ENCODE measurements at places on chromosomes 2 and 18.

DNA sequence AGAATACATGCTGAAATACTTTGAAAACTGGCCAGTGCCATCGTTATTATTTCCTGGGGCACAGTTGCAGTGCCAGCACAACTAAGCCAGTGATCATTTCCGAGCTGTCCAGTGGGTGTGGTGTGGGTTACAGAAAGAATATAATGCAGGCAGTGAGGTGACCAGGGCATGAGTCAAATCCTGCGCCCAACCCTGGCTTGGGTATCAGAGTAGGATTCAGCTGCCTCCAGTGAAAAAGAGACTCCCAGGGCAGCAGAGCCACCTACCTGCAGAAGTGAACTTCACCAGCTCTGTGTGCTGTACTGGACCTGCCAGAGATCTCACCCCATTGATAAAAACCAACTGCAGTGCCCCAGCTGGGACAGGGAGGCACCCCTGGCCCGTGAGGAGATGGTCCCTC is 18.0 kb downstream of the SLC9A2 start:
- no peak for DNase-seq

GRCh38 chr2:45170191-45171135 is 161.2 kb upstream of the SIX2 start:
- DNase-seq = no peak

DNA sequence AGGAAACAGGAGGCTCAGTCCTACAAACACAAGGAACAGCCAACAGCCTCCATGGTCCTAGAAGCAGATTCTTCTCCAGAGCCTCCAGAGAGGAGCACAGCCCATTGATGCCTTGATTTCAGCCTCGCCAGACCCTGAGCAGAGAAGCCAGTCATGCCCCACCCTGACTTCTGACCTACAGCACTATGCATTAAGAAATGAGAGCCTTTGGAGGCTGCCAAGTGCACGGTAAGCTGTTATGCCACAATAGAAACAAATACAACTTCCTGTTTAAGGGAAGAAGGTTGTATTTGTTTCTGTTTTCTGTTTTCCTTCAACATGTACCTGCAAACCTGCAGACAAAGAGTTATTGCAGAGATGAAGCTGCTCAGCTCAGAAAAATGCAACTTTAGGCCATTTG is 181.3 kb upstream of the AGAP1 start:
- no peak for DNase-seq

DNA sequence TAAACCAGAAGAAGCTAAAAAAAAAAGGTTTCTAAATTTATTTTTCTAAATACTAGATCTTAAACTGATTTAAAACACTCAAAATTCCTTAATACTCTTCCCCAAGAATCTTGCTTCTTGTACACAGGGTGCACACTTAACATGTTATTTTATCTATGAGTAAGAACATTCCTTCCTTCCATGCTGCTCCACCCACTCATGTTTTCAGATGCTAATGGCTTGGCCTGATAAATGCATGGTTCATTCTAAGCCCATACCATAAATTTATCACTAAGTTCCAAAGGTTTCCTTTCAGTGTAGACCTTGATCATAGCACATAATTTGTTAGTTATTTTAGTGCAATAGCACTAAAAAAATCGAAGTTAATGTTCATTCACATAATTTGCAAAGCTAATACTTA is 8.1 kb downstream of the FBXO48 start:
- no peak for DNase-seq

GRCh38 chr2:12326449-12327190 is 390.1 kb upstream of the TRIB2 start:
- DNase-seq = no peak

- DNase-seq = no peak
Observed at GRCh38 chr2:56208380-56208779, 24.6 kb downstream of the CCDC85A start.

DNA sequence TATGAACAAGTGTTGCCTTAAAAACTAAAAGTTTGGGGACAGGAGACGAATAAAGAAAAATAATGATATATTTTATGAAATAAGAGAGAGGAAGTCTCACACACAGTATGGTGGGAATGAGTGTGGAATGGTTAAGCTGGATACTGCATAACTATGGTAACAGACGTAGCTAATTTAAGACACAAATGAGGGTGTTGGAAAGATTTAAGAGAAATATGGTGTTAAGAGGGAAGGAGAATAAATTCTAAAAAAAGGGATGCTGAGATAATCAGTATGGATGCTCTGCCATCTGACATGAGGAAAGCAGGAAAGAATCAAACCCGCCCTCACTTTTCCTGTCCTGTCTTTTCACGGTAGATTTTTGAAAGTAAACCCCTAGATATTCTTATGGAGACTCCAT is 10.6 kb downstream of the ADD2 start:
- DNase-seq = no peak

- DNase-seq = no peak
Observed at GRCh38 chr2:39902103-39902502, 123.0 kb upstream of the THUMPD2 start.

GRCh38 chr18:21557607-21558253 is 42.8 kb downstream of the ESCO1 start:
- DNase-seq = no peak

DNA sequence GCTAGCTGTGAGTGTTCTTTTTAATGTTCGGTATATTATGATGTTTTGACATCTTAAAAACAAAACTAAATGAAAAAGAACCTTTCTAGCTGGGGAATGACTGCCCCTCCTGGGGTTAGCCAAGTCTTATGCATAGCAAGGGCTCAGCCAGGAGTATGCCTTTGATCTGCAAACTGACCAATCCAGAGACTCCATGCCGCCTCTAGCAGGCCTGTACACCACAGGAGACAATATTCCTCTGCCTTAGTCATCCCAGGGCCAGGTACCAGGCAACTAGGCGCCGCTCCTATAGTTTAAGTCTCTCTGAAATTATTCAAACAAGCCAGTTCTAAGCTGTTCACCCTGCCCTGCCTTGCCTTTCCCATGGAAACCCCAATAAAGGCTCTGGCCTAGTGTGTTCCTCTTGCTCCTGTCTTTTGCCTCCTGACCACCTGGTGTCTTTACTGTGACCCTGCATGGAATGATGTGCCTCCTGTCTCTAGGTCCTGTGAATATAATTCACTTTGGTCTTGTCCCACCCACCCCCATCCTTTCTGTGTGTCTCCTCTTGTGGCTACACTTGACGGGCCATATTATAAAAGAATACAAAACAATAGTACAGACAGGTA is 52.0 kb upstream of the CHN1 start:
- no peak for DNase-seq

DNA sequence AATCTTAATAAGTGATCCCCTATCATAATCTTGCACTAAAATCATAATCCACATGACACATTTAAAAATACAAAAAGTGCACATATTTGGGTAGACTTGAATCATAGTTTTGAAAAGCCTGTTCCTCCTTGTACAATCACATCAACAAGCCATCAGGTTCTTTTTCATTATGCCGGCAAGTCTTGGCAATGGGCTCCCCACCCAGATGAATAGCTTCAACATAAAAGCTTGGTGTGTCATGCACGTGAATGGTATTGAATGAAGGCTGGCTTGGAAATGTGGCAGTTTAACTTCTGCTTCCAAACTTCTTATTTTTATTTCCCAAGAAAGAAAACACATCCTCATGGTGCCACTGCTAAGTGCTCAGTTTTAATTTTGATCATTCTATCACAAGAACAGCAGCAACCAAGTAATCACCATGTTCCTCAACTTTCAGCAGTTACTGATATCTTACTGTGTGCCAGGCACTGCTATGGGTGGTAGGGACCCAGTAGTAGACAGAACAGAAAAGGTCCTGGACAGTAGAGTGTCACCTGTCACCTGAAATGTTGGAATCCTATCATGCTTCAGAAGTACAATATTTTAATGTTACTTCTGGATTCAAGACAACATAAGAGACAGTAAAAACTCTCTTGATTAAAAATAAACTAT is 89.9 kb downstream of the AP1S3 start:
- no peak for DNase-seq

GRCh38 chr2:52639692-52640091 is 1127.9 kb upstream of the CHAC2 start:
- no peak for DNase-seq

- no peak for DNase-seq
Observed at GRCh38 chr2:44889096-44889495, 52.4 kb upstream of the SIX3 start.

- DNase-seq = no peak
Observed at GRCh38 chr2:111155610-111156009, 34.9 kb downstream of the BCL2L11 start.

DNA sequence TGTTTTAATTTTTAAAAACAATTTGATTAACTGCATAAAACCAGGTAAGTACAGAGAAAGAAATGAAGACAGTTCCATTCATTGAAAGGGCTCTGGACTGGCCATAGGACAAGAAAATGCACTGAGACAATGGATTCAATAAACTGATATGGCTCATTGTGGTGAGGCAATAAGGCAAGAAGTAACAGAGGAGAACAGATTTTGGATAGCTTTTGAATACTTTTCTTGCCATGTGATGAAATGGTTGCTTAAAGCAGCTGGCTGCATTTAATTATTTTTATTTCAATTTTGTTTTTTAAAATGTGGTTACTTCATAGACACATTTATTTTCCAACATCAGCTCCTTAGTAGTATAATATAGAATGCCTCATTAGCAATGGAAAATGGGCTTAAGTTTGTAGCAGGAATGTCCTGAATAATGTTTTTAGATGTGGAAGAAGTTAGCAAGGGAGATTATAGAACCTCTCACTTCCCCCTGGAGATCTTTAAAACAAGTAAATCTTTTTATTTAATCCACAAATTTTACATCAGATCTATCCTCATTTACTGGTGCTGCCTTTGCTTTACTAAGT is 646.9 kb upstream of the ZEB2 start:
- no peak for DNase-seq

GRCh38 chr2:164793529-164793928 is 48.1 kb downstream of the COBLL1 start:
- DNase-seq = no peak

- DNase-seq = no peak
Observed at GRCh38 chr2:217166241-217166850, 306.5 kb upstream of the TNP1 start.

GRCh38 chr2:71535526-71535925 is 82.2 kb downstream of the DYSF start:
- DNase-seq = no peak

GRCh38 chr2:35852-36251 is 10.5 kb downstream of the FAM110C start:
- no peak for DNase-seq

DNA sequence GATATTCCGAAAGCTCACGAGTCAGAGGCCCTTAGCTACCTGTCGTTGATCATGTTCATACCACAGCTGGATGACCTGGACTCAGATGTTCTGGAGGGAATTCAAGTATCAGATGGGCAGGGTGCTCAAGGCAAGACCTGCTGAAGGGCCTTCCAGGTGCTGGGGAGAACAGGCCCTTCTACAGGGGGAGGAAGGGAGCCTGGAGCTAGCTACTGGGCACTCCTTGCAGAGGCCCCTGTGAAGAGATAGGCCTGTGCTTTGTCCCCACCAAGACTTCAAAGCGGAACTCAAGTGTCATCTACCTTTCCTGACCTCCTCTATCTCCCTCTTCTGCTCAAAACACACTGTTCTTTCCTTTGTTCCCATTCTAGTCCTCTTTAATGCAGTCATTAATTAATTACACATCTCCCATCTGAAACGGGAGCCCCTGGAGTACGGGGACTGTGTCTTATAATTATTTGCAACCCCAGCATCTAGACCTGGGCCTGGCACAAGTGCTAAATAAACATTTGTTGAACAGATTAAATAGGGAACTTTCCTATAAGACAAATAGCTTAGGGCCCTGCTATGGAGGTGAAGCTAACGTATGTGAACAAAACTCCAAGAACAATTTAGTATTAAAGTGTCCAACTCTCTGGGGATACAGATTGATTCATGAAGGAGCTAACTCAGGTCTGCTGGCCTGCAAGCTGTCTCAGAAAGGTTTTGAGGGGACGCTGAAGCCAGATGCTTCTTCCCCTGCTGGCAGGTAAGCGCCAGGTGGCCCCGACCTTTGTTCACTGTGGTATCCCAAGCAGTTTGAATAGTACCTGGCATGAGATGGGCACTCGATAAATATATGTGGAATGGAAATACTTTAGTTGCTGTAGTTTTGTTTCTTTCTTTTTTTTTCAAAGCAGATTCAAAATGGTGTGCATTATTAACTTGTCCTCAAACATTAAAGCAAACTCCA is 22.0 kb downstream of the RHOB start:
- DNase-seq = no peak

DNA sequence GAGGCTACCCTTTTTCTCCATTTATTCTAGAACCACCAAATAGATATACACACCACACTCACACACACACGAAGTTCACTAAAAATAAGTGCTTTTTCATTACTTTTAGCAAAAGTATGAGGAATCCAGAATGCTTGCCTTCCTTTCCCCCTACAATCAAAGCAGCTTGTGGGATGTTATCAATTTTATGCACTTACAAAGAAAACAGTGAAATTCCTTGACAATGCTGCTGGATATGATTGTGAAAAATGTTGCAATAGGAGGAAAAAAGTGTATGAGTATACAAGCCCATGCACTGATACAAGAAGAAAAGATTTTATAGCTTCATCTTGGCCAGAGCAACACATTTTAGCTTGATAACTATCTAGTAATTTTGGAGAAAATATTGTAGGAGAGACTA is 269.2 kb downstream of the XIRP2 start:
- no peak for DNase-seq

GRCh38 chr2:147297820-147298219 is 547.0 kb upstream of the ACVR2A start:
- DNase-seq = peak; percentile 16

GRCh38 chr2:16940214-16940613 is 274.6 kb upstream of the CYRIA start:
- no peak for DNase-seq

DNA sequence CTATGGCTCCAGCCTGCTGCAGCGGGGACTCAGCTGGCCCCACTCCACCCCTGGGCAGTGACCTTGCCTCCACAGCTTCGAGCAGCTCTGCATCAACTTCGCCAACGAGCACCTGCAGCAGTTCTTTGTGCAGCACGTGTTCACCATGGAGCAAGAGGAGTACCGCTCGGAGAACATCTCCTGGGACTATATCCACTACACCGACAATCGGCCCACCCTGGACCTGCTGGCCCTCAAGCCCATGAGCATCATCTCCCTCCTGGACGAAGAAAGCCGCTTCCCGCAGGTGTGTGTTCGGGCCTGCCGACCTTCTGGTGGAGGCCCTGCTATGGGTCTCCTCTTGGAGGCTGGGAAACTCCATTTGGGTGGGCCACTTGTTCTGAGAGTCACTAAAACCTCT is 48.6 kb downstream of the MYO7B start:
- no peak for DNase-seq

GRCh38 chr2:7437141-7437540 is 519.9 kb downstream of the RNF144A start:
- DNase-seq = no peak

DNA sequence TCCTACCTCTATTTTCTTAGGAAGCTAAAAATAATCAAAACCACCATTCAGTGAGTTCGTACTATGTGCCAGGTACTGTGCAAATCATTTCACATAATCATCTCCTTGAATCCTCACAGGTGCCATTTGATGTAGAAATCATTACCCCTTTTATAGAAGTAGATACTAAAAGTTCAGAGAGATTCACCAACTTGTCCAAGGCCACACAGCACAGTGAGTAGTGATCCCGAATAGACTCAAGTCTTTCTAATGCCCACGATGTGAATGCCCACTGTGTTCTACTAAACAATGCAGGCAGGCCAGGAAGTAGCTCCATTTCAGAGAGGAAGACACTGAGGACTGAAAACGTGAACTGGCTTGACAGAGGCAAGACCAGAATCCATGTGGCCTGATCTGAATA is 68.8 kb downstream of the ANTXR1 start:
- DNase-seq = no peak

Measured in activated CD8-positive, alpha-beta memory T cell treated with anti-CD3 and anti-CD28 coated beads for 4 hours (primary cell).